Cerebellum (tissue), 4 donors: ENCODE measurements at places on chromosomes 5 and 9. TPM values are rescaled to one million over a fixed set of nuclear protein-coding genes. Genes with fewer than 3 reads are reported as not detected.
A peak's percentile ranks its signal among the peaks of the same experiment; 100 is the strongest.

DNA sequence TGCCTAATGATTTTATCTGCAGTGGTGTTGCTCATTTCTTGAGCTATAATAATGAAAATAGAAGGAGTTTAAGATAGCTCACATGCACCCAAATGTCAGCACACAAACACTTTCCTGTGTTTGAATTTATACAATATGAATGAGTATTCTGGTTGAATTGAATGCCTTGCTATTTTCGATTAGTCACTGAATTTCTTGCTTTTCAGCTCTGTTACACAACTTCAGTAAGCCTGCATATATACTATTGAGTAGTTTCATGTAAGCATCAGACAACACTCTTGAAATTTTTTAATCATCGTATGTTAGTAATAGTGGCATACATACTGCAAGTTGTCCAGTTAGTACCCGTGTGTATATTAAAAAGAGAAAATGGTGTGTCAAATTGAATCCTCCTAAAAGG lies 281.5 kb upstream of the GRIA1 start:
- no peak for DNase-seq

DNA sequence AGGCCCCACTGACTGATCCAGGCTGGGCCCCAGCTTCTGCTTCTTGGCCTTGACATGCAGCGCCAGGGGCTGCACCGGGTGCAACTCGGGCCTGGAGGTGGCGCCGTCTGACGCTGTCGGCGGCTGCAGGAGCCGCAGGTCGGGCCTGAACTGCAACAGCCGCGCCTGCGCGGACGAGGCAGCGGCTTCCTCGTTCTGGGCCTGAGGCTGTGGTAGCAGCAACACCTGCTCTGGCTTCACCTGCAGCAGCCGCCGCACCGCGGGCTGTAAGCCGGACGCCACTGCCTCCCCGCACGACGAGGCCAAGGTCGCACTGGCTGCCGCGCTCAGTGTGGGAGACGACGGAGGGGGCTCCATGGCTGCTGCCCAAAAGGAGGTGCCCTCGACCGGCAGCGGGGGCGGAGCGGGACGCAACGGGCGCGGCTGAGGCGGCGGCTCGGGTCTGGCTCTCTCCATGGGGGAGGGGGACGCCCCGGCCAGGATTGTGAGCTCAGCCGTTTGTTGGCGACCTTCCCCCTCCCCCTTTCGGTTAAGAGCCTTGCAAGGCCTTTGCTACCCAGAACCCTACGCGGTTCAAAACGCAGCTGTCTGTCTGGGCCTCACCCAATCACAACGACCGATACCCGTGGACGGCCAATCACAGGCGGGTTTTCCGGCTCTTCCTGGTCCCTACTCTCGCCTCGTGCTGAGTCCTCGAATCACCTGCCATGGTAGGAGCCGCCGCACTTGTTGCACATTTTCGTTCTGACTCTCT lies 438 bp downstream of the SOX30 start:
- no peak for DNase-seq

- DNase-seq: no peak
These were observed 148.9 kb downstream of the ENC1 start for GRCh38 chr5:74491586-74491985.

GRCh38 chr5:56116599-56117141 lies 116.5 kb downstream of the ANKRD55 start:
- no peak for DNase-seq

GRCh38 chr9:98656511-98656910 lies 52.2 kb downstream of the GABBR2 start:
- peak; percentile 57 for DNase-seq

ALDH1A1 gene
- total RNA-seq: 2.5 TPM

SHOC1 gene
- not detected for total RNA-seq

CTXN3 gene
- 2.8 TPM for total RNA-seq
